NCI-H1105 treated with DMSO at 0.1 percent for 48 hours (cell line): ENCODE measurements at places on chromosomes 11 and 22.

DNA sequence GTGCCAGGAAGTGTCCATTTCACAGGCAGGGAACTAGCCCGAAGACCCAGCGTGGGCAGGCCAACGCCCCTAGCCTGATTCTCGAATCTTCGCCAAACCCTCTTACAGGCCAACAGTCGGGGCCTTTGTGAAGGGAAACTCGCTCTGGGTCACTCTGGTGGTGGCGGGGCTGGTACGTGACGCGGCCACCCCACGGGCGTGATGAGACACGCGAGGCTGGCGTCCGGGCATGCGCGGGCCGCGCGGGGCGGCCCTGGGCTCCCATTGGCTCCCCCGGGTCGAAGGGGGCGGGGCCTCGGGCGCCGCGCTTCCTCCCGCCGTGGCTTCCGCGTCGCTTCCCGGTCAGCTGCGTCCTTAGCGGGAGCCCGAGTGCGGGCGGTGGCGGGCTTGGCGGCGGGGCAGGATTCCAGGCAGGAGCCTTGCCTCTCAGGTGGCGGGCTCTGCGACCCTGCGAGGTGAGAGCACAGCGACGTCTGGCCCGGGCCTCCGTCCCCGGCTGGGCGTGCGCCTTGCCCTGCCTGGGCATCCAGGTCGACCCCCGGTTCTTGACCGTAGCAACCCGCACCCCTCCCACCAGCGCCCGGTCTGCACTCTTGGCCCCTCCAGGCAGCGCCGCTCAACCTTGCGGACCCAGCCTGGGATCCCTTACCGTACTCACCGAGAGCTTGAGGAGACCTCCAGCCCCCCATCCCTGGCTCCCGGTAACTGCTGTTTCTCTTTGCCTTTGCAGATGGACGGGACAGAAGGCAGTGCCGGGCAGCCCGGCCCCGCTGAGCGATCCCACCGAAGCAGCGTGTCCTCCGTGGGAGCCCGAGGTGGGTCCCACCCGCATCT is at the start of gene FRMD8:
Gene FRMD8, plus strand, starts transcription at position 331 of the 834 bp plus-strand sequence. Its CDS starts 400 bp downstream, at position 731.
- DNase-seq = peak; percentile 72

DNA sequence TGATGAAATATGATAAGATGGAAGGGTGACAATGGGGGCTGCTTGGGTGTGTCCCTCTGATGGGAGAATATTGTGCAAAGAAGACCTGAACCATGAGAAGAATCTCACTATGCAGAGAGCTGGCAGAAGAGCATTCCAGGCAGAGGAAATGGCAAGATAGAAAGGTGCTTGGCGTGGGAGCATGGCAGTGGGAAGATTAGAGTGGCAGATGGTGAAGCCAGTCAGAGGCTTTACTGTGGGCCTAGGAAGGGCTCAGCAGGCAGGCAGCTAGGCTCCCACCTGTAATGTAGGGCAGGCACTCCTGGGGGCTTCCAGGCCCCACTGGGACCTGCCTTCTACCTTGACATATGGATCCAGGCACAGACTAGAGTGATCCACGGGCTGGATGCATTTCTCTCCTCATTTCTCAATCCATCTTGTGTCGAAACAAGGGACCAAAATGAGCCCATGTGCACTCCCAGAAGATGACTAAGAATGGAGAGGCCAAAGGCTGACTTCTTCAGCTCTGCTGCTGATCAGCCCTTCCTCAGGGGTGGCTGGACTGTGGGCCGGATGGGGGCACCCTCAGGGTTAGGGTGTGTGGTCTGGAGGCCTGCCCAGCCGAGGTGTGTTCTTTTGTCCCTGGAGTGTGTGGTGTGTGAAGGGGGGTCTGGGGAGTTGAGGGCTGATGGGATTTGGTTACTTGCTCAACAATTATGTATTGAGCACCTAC is 88.3 kb downstream of the TSPAN18 start:
- no peak for DNase-seq

DNA sequence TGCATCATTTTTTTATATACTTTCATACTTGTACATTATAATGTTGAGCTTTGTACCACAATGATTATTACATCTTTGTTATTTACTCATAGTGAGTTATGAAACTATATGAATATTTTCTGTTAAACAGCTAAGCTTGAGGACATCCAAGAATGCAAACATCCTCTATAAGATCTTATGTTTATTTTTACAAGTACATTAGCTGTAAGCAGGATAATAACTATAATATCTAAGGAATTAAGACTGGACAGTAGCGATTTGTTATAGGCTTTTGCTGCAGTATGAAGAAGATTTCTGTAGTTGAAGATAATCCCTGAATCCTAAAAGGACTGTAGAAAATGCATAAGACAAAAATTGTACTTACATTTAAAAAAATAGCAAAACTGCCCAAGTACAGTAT is 176.0 kb downstream of the METTL15 start:
- DNase-seq = no peak

GRCh38 chr22:46761017-46761416 is 1.4 kb upstream of the TBC1D22A start:
- DNase-seq = no peak

GRCh38 chr11:33191467-33191866 is 30.2 kb upstream of the CSTF3 start:
- DNase-seq = no peak

DNA sequence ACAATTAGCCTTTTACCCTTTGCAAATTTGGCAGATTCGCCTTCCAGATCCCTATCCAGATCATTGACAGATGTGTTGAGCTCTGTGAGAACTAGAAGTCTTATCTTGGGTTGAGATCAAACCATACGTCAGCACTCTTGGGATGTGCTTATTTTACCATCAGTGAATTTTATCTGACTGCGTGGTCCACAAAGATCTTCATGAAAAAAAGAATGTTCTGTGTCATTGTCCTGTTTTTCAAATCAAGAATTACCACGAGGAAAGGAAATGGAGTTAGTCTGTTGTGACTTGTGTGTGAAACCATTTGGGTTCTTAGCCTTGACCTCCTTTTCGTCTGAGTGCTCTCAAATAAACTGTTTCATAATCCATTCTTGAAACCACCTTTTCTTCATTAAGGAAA is 86.2 kb upstream of the SORL1-AS1 start:
- DNase-seq = no peak

DNA sequence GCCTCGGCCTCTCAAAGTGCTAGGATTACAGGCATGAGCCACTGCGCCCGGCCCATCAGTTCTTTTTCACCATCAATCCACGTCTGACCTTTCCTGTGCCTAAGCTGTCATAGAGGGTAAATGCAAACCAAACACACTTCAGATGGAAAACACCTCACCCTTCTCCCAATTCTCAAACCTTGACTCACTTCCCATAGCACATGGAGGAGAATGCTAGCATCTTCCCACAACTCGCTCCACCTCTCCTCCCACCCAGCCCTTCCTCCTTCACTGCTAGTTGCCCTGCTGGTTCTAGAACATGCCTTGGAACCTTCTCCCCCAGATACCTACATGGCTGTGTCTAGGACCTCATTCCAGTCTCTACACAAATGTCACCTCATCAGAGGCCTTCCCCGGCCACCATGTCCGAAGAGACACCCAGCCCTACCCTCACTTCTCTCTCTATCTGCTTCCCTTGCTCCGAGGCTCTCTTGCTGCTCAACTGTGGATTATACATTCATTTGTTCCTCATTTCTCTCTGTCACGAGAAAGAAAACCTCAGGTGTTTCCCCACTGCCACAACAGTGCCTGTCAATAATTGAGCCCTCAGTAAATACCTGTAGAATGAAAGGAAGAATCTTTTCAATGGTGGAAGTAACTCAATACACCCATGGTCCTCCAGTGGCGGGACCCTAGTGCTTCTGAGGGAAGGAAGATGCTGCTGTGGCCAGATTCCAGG is 21.3 kb upstream of the NCF4 start:
- no peak for DNase-seq

DNA sequence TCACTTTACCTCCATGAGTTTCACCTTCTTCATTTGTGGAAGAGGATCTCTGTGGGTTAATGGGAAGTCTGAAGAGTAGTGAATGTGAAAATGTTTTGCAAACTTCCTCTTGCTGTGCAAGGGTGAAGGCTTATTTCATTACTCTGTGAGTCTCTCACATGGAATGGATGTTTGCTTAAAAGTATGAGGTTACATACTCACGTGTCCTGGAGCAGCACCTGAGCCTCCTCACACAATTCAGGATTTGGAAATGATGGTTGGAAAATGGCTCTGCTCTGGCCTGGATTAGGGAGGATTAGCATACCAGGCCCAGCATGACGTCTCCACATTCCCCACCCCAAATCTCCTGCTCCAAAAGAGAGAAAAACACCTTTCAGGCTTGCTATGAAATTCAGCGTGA is 4.8 kb downstream of the GRAMD1B start:
- no peak for DNase-seq

DNA sequence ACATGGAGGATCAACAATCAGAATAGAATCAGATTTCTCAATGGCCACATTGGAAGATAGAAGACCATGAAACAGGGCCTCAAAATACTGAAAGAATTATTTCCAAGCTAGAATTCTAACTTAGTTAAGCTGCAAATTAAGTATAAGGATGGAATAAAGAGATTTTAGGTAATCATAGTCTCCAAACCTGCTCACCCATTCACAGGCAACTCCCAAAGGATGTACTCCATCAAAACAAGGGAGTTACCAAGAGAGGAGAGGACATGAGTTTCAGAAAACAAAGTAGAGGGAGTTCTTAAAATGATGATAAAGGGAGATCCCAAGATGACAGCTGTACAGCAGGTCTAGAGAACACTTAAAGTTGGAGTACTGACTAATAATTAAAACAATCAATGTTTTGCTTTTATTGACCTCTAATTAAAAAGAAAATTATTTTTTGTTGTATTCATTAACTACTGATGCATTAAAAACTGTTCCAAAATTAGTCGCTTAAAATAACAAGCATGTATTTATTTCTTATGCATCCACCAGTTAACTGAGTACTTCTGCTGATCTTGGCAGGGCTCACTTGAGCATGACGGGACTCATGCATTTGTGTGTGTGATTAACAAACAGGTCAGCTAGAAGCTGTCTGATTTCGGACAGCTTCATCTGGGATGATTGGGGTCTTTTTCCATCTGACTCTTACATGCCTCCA is 95.6 kb downstream of the CD44 start:
- DNase-seq = no peak

- DNase-seq = no peak
These were observed 207.6 kb downstream of the MIAT start for GRCh38 chr22:26865021-26865420.

GRCh38 chr11:91470656-91471055 is 754.0 kb upstream of the FAT3 start:
- DNase-seq = no peak

DNA sequence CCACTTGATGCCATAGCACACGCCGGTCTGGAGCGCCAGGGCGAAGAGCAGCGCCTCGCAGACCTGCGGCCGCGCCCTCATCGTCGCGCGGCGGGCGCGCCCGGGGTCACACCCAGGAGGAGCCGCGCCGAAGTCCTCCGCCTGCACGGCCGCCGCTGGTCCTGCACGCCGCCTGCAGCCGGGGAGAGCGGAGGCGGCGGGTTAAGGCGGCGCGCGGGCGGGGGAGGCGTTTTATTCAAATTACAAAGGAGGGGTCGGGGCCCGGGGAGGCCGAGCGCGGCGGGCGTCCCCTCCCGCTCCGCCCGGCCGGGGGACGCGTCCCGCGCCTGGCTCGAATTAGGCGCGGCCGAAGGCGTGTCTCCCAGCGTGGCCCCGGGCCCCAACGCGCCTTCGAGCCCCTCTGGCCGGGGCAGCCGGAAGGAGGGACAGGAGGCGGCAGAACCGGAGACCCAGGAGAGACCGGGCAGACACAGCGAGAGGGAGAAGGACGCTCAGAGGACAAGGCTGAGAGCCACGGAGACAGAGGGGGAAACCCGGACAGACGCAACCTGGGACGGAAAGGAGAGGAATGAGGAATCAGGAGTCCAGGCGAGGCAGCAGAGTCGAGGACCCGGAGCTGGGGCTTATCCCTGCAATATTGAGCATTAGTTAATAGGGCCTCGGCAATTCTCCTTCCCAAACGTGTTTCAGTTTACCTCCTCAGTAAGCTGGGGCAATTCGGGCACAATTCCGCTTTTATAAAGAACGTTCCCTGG is at the start of gene WNT11:
Gene WNT11, minus strand, starts transcription at position 176 of the 755 bp plus-strand sequence. Its CDS starts 95 bp downstream, at position 81.
- peak; percentile 52 for DNase-seq

- DNase-seq = peak; percentile 10
These were observed at the start of gene TMEM151A for GRCh38 chr11:66291706-66292542. TMEM151A (plus strand) TSS chr11:66291894; CDS start chr11:66292014, 120 bp downstream.

GRCh38 chr11:114683007-114683406 is 4.7 kb downstream of the NXPE2 start:
- DNase-seq = no peak

- no peak for DNase-seq
These were observed 69.1 kb upstream of the EP300 start for GRCh38 chr22:41023299-41023623.

- DNase-seq = no peak
These were observed 77.3 kb upstream of the ARFGAP3 start for GRCh38 chr22:42934338-42934737.

- no peak for DNase-seq
These were observed 267.3 kb downstream of the DLG2 start for GRCh38 chr11:85359859-85360258.

GRCh38 chr11:67312187-67313021 is 9.1 kb downstream of the SSH3 start:
- no peak for DNase-seq

GRCh38 chr22:24977370-24978221 is 25.1 kb downstream of the KIAA1671 start:
- DNase-seq = no peak

- peak; percentile 19 for DNase-seq
These were observed 682 bp downstream of the ATM start for GRCh38 chr11:108223348-108224149.

DNA sequence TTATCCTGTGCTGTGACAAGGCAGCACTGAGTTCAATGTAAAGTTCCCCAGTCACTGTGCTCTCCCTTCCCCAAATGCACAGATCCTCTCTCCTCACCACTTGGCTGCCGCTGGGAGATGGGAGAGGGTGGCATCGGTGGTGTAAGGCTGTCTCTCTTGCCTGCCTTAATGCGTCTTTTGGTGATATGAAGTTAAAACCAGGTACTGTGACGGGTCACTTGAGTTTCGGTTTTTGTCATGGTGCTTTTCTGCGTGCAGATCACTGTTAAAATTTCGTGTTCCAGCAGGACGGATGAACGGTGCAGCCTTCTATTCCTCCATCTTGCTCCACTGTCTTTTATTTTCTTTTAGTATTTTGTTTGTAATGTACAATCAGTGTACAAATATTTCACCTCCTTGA is 18.6 kb downstream of the GLB1L2 start:
- no peak for DNase-seq

DNA sequence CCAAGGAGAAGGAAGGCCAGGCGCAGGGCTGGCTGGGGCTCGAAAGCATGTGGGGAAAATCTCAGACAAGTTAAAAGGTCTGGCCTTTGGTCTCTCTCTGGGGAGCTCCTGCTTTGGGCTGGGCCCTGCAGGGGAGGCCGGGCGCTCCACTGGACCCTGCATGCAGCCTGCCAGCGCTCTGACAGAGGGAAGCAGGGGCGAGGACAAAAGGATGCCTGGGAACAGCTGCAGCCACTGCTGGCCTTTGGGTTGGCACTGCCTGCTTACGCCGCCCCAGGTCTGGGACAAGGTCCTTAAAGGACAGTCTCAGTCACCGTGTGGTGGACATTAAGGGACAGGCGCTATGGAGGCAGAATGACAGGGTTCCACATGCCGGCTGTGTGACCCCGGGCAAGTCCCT is 56.4 kb upstream of the TTLL12 start:
- DNase-seq = no peak
